ENCODE measurements at places on chromosomes 5 and 9.
A peak's percentile ranks its signal among the peaks of the same experiment; 100 is the strongest.

GRCh38 chr5:78858364-78858763, 126.7 kb downstream of the ARSB start:
- no peak for DNase-seq

- no peak for DNase-seq
Observed at GRCh38 chr9:37943345-37944265, 39.7 kb upstream of the SLC25A51 start.

- no peak for DNase-seq
Observed at GRCh38 chr5:118902656-118903438, 85.5 kb downstream of the DTWD2 start.

GRCh38 chr9:127500862-127501261, 49.6 kb downstream of the LRSAM1 start:
- no peak for DNase-seq

GRCh38 chr5:177509381-177509951, at the start of gene DOK3:
Gene DOK3 (minus strand): TSS chr5:177509826. CDS start chr5:177509540, 286 bp downstream.
- peak; percentile 73 for DNase-seq

- DNase-seq: peak; percentile 46
Observed at GRCh38 chr5:134446938-134447337, 35.3 kb upstream of the CDKN2AIPNL start.

DNA sequence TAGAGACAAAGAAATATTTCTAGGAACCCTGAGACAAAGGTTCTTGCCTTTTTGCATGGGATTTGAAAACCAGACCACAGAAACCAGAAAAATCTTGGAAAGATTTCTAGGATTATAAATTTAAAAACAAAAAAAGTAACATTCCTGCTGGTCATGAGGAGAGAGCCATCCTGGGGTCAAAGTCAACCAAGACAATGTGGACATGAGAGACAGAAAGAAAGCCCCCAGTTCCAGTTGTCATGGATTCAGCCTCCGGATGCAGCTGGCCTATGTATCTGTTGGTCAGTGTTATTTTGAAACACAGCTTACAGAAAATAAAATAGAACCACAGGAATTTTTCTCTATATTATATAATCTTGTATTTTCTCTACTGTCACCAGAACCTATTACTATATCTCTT, 24.4 kb upstream of the RGMB start:
- no peak for DNase-seq

DNA sequence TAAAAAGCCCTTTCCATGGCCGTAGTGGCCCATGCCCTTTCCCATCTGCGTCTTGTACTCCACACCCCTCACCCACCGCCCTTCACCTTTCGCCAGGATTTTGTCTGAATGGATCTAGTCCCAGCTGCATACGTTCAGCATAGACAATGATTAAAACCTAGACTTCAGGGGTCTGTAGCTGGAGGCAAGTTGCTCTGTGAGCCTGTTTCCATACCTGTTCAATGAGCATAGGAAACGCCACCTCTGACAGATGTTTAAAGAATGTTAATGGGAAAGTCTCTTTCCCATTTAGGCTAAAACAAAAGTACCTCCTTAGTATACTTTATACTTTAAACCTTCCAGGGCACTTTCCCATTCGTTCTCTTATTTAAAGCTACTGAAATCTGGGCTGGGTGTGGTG, 105.7 kb downstream of the SPRY4 start:
- DNase-seq: no peak

DNA sequence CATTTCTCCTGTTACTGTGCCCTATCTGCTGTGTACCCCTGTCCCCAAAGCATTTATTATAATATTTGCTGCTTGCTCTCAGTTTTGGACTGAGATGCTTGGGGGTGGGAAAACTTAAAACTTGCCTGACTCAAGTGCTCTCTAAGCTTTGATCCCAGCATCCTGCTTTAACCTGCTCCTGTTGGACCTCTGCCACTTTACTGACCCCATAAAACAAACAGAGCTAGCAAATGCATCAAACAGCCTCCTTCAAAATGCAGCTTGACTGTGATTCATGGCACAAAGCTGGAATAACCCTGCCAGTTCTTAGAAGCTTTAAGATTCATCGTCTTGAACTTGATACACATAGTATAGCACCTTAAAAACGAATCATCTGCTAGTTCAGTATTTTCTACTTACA, 212.5 kb downstream of the DEPDC1B start:
- no peak for DNase-seq

GRCh38 chr9:86494644-86495111, 140.5 kb upstream of the TUT7 start:
- DNase-seq: no peak

DNA sequence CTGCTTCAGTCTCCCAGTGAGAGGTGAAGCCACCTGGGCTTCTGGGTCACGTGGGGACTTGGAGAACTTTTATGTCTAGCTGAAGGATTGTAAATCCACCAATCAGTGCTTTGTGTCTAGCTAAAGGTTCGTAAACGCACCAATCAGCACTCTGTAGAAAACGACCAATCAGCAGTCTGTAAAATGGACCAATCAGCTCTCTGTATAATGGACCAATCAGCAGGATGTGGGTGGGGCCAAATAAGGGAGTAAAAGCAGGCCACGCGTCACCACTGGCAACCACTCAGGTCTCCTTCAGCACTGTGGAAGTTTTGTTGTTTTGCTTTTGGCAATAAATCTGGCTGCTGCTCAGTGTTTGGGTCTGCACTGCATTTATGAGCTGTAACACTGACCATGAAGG, 69.1 kb upstream of the NREP start:
- DNase-seq: no peak

GRCh38 chr9:92664394-92665152, 5.4 kb downstream of the IPPK start:
- DNase-seq: peak; percentile 72
